ENCODE measurements at places on chromosomes 3 and 15.

DNA sequence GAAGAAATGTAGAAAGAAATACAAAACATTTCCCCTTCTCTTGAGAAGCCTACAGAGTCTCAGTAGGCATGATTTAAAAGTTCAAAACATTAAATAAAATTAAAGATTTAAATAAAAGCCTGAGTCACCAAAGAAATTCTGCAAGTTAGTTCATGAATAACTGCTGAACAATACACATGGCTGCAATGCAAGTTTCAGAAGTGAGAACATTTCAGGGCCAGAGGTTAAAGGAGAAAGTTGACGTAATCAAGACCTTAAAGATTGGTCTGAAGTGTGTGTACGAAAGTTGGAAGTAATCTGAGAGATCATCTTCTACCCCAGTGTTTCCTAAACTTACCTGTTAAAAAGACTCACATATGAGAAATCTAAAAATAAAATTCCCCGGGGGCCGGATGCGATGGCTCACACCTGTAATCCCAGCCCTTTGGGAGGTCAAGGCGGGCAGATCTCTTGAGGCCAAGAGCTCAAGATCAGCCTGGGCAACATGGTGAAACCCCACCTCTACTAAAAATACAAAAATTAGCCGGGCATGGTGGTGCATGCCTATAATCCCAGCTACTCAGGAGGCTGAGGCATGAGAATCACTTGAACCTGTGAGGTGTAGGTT lies 108.7 kb upstream of the PHLDB2 start:
- DNase-seq, result no peak

DNA sequence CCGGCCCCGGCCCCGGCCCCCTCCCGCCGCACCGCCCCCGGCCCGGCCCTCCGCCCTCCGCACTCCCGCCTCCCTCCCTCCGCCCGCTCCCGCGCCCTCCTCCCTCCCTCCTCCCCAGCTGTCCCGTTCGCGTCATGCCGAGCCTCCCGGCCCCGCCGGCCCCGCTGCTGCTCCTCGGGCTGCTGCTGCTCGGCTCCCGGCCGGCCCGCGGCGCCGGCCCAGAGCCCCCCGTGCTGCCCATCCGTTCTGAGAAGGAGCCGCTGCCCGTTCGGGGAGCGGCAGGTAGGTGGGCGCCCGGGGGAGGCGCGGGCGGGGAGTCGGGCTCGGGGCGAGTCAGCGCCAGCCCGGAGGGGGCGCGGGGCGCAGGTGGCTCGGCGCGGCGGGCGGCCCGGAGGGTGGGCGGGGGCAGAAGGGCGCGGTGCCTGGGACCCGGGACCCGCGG lies 352 bp downstream of the CHRD start:
- no peak for DNase-seq

GRCh38 chr15:43220991-43221403 lies at the start of gene EPB42:
Gene EPB42, minus strand, starts transcription at chr15:43221018. Its CDS starts 193 bp downstream, at chr15:43220825.
- DNase-seq, result no peak

DNA sequence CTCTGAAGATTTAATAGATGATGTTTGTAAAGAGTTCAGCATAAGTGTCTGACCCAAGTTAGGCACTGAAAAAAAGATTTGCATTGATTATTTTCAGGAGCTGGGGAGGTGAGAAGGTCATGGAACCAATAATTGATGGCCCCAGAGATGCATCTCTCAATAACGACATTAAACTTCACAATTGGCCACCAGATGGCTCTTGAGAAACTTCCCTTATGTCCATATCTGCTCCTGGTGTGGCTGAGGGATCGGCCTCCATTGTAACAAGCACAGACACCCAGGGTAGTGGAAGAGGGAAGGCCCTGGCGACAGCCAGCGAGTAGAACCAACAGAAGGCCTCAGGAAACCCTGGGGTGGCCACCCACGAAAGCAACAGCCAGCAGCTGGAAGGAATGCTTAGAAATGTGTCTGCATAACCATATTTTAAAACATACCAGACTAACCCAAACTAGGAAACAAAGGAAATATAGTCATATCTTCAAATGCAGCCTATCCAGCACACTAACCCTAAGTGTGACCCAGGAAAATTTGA lies 536.7 kb downstream of the SOX2 start:
- DNase-seq, result no peak

GRCh38 chr3:18389108-18389733 lies 35.9 kb downstream of the SATB1 start:
- DNase-seq, result no peak

DNA sequence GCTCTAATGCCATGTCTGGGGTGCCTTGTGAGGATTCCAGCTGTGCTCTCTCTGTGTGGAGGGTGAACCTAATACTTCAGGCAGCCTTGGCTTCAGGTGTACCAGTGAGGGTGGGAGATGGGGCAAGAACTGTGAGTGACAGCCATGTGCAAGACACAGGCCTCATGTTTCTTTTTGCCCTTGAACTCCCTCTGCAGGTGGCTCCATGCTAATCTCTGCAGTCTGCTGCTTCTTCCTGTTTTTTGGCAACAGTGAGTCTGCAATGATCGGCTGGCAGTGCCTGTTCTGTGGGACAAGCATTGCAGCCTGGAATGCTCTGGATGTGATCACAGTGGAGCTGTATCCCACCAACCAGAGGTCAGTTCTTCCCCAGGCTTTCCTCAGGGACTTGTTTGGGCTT lies 189.3 kb downstream of the SV2B start:
- DNase-seq, result no peak

DNA sequence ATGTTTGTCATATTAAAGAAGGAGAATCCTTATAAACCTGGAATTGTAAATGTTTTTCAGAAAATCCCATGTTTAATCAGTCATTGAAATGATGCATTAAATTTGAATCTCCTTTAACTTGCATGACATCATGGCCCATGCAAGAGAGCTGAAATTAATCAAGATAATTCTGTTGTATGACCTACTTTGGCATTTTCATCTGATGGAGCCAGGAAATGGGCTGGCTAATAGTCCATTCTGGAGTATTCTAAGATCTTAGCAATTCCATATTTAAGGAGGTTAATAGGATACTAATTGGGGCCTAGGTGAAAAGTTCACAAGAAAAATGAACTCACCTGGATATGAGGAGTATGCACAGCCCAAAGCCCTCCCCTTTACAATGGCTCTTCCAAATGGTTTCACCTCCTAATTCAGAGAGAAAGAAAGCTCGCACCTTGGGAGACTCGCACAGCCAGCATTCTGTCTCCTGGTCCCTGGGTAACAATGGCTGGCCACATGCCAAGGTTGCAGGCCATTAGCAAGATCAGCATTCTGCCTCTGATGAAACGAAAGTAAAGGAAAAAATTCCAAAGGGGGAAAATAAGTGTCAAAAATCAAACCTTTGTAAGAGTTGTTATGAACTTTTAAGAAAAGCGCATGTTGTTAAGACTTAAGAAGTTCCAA lies 786.4 kb downstream of the MCTP2 start:
- no peak for DNase-seq

- DNase-seq, result no peak
Observed at GRCh38 chr15:56794165-56794552, 60.9 kb upstream of the ZNF280D start.

DNA sequence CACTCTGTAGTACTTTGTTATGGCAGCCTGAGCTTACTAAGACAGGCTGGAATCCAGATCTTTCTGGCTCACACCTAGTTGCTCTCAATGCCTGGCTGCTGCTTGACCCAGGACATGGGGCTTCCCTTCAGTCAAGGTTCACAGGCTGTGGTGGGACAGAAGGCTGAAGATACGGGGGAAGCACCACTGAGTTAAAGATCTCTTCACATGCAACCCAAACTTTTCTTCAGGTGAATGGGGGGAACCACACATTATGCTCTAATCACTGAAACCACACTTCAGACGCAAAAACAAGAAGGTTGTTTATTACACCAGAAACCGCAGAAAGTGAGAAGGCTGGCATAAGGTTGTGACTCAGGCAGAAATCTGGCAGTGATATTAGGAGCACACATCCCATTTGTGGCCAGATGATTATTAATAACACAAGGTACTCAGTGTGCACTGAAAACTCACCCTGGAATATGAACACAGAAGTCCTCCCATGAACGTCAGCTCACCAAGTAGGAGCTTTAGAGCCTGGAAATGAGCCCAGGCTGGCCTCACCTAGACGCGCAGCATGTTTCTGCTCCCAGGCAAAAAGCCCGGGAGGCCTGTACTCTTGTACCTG lies 230.5 kb upstream of the CHRNA7 start:
- no peak for DNase-seq

- no peak for DNase-seq
Observed at GRCh38 chr15:75121491-75121890, 80.2 kb upstream of the C15orf39 start.
